ENCODE measurements at places on chromosomes 1 and 21. TPM values are rescaled to one million over a fixed set of nuclear protein-coding genes. Genes with fewer than 3 reads are reported as not detected.

Gene HMGN1
- total RNA-seq = 267 TPM

Gene OPRD1
- total RNA-seq = 0.27 TPM

Gene OXCT2
- total RNA-seq = not detected

Gene SLAMF1
- not detected for total RNA-seq

DNA sequence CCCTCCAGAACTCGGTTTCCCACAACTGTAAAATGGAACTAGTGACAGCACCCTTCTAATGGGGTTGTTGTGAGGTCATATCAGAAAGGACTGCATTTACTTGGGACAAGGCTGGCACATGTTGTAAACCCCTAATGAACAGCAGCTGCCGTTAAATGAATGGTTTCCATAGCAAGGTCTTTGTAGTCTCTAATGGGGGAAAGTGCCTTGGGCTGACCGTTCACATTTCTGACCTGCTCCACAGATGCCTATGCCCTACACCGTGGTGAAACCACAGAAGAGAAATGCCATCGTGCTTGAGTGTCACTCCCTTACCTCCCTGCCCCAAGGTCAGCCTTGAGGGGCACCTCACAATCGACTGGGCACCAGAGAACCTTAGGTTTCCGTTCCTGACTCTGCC is 143.1 kb downstream of the ZSCAN20 start:
- no peak for DNase-seq

GRCh38 chr1:61641578-61642336 is 83.2 kb downstream of the TM2D1 start:
- DNase-seq = no peak

- DNase-seq = no peak
Observed at GRCh38 chr1:91818713-91818975, 67.3 kb downstream of the TGFBR3 start.
